ENCODE measurements at places on chromosomes 6 and 20.

GRCh38 chr20:24916412-24916811 lies 32.7 kb upstream of the CST7 start:
- no peak for DNase-seq

DNA sequence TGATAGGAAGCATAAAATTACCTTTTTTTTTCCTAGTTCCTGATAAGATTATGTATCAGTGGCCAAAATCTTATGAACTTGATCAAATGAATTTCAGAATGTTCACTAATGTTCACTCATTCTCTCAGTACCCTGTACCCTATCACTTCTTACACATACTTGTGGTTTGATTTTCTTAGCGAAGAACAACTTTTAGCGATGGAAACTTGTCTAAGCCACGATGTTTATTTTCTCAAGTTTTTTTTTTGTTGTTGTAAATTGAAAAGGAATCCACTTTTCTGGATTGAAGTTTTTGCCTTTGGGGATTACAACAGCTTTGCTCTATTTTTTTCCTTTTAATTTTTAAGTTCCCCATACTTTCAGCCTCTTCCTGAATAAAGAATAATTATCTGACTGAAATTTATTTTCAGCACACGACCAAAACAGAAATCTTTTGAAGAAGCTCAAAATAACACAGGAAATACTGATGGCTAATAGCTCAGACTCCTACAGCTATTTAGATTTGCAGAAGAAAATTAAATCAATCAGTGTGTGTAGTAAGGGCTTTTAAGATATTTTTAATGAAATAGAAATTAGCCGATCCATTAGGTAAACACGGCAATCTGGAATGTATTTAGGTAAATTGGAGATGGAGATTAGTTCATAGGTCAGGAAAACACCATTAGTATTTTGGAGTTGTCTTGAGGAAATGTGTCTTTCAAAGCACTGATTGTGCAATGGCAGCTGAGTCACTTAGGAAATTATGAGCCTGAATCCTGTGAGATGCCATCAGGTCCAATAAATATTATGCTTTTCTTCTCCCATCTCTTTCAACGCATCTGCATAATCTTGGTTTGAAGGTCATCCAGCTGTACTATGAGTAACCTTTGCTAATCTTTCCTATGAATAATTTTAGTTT lies 217.5 kb downstream of the GJA1 start:
- no peak for DNase-seq

GRCh38 chr6:36349240-36349639 lies 12.6 kb upstream of the BNIP5 start:
- no peak for DNase-seq

DNA sequence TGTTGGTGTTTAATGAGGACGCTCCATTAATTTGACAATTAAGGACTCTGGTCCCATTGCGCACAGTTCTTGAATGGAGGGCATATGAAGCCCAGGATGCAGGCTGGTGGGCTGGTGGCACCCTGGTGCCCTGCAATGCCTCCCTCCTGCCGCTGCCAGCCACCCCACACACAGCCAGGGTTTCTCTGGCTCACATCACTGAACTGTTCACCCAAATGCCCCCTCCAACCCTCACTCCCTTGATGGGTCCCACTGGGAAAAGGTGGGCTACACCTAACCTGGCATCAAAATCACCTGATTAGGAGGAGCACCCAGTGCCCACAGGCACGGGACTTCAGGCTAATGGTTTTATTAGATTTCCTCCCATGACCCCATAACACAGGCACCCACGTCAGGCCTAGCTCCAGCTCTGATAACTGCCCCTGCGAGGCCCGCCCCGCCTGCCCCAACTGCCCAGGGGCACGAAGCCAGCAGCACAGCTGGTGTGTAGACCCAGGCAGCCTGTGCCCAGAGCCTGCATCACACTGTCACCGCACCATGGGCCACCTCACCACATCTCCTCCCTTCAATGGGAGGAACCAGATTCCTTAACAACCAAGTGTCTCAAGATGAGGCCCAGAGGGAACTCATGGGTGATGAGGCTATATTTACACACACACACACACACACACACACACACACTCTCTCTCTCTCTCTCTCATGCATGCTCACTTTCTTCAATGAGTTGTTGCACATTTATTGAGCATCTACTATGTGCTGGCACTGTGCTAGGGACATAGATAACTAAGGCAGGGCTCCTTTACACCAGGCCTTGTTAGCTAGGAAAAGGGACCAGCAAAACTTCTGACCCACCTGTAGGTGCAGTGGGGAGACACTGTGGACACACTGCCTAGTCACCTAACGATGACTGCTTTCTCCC lies 107.3 kb downstream of the NOL4L start:
- no peak for DNase-seq

DNA sequence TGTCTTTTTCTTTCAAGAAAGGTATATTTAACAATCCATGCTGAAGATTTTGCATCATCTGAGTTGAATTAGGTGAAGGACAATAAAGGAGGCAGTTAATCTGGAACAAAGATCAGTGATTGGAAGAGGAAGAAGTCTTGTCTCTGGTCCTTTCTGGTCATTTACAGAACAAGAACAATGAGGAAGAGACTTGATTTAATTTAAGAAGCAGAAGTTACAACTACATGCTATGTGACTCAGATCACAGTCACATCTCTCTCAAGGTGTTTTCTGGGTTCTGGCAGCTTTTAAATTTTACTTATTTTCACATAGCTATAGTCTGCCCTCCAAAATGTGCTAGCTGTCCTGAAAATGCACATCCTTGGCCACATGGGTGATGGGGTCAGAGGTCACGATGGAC lies 53.5 kb upstream of the DEK start:
- peak; percentile 77 for DNase-seq

- DNase-seq, result no peak
Observed at GRCh38 chr6:11601776-11602605, 64.4 kb downstream of the TMEM170B start.
